Hypothalamus (tissue), 51 donors: ENCODE measurements at places on chromosomes 1 and 21.

DNA sequence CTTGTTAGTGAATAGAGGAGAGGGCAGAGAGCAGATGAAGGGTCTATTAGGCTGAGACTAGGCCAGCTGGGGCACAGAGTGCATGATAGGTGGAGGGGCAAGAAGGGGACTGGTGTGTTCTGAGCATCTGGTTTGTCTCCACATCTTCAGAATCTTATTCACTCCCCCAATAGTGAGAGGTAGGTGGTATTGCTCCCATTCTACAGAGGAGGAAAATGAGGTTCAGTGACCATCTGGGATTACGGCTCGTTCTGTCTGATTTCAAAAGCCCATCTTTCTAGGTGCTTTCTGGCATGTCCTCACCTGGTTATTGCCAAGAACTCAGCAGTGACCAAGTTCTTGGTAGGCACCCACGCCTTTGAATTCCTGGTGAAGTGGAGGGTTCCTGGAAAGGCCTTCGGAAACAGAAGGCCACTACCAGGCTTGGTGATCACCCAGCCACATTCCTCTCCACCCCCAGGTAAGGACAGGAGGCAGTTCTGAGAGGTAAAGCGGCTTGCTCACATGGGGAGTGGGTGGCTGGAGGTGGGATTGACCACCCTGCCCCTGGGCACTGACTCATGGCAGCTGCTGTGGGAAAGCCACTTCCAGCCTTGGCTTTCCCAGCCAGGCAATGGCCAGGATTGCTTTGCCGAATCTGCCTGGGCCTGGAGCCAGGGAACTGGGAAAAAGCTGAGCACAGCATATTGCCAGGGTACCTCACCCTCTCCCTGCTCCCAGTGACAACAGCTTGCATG, 18.8 kb upstream of the CITED4 start:
- no peak for DNase-seq

- no peak for DNase-seq
These were observed 25.6 kb upstream of the GUCA2A start for GRCh38 chr1:42189931-42190853.

GRCh38 chr1:162372159-162373071, 4.2 kb downstream of the SPATA46 start:
- DNase-seq = no peak

DNA sequence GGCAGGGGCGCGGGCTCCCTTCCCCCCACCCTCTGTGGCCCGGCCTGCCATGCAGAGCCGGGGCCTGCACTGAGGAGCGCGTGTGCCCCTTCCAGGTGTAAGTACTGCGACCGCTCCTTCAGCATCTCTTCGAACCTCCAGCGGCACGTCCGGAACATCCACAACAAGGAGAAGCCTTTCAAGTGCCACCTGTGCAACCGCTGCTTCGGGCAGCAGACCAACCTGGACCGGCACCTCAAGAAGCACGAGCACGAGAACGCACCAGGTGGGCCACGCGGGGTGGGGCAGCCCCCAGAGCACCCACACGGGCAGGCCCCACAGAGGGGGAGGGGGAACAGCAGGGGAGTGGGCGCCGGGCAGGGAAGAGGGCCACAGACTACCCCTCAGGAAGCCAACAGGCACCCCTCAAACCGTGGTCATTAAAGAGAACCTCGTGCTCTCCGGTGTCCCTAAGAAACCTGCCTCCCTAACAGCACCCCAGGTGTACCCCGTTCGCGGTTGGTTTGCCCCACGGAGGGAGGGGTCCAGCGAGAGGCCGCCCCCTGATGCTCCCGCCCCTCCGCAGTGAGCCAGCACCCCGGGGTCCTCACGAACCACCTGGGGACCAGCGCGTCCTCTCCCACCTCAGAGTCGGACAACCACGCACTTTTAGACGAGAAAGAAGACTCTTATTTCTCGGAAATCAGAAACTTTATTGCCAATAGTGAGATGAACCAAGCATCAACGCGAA, 28.8 kb upstream of the ARHGEF16 start:
- no peak for DNase-seq

GRCh38 chr1:182888736-182889531, 49.8 kb downstream of the DHX9 start:
- DNase-seq = no peak

GRCh38 chr1:184788970-184789369, 34.3 kb upstream of the EDEM3 start:
- DNase-seq = no peak

DNA sequence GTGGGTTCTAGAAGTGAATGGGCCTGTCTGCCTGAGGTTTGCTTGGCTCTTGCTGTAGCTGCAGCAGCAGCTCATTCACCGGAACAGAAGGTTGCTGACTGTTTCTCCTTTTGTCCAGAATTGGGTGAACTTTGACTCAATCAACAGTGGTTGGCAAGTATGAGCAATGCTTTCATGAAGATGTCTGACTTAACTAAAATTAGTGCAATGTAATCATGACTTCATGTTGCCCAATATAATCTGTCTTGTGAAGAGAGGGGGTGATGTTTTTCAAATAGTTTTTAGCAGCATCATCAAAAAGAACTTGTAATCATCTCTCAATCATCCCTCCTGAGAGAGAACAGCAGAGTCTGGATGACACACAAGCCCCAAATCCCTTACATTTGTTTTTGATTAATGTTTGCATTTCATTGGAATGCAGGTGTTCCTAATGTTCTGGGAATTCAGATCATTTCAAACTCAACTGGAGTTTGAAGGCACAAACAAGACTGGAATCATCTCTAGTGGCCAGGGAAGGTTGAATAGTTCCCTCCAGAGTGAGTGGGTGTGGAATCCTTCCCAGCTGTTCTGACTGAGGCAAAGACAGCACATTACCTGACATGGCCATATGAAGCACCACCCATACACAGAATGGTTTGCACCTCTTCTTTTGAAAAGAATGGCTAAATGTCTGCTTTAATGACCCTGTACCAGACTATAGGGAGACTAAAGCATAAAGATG, 82.9 kb downstream of the HLX start:
- no peak for DNase-seq

GRCh38 chr1:95369985-95370690, 136.1 kb downstream of the RWDD3 start:
- no peak for DNase-seq

DNA sequence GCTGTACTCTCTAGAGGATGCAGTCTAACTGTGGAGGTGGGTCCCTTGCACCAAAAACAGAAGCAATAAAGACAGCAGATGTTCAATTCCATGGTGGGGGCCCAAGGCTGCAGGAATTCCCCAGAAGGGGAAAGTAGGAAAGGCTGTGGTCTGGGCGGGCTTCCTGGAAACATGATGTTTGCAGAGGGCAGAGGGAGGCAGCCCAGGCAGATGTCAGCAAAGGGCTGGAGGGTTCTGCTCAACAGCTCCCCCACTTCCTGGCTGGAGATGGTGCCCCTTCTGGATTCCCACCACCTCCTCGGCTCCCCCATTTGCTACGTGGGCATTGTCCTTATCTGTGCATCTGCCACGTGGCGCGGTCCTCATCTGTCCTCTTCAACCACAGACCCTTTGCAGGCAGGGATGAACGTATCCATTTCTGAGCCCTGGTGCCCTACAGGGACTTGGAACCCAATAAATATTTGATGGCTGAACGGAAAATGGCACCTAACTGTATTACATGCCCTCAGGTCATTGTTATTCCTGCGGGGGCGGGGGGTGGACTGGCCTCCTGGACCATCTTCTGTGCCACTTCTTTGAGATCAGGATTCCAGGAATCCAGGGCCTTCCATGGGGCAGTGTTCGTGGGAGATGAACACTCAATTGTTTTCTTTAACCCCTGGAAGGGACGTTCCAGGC, 8.4 kb upstream of the GUCA2B start:
- DNase-seq = no peak

DNA sequence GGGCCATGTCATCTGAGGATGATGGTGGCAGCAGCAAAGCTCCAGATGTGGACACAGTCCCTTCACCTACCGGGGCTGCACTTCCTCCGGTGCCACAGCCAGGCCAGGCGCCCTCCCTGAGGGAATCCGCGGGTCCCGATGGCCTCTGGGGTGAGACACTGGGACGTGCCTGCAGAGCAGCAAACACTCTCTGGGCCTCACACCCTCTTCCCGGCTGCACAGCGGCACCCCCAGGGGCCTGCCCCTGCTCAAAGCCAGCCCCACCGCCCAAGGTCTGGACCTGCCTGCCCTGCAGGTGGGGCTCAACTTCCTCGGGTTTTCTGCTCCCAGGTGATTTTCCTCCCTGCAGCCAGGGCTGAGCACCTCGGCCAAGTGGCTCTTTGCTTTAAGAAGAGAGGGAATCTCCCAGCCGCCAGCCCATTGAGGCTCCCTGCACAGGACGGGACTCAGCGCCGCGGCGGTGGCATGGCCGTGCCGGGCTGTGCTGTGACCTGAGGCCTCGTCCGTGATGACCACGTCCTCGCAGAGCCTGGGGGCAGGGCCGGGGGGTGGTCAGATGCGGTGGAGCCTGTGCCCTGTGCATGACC, 21.3 kb upstream of the COL18A1 start:
- DNase-seq = no peak

DNA sequence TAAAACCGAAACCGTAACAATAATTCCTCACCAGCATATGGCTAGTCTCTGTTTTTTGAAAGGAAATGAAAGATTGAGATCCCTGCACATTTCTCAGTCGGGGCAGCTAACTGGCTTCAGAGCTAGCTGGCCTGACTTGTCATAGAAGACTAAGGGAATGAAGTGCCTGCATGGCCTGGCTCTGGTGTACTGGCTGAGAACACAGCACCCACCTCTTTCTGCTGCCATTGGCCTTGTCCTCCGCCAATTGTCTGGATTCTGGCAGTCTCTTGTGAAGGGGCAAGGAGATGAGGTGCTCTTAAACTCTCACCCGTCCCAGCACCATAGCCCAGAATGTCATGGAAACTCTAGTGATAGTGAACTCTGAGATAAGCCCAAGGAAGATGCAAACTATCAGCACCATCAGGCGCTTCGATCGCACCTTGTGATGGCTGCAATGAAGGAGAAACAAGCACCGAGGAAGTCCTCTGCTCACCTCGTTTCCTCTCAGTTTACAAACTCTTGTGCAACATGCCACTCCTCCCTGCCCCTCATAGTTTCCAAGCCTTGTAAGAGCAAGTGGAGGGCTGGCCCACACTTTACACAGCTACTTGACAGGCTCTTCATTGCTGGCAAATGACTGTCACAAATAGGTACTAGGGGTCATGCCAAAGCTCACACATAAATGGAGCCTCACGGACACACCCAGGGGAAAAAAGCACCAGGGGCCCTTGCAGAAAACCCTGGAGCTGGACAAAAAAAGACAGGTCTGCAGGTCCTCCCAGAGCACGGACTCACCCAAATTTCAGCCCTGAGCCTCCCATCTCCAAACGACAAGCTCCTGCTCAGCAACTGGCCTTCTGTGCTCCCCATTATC, 16.4 kb downstream of the INPP5B start:
- no peak for DNase-seq

DNA sequence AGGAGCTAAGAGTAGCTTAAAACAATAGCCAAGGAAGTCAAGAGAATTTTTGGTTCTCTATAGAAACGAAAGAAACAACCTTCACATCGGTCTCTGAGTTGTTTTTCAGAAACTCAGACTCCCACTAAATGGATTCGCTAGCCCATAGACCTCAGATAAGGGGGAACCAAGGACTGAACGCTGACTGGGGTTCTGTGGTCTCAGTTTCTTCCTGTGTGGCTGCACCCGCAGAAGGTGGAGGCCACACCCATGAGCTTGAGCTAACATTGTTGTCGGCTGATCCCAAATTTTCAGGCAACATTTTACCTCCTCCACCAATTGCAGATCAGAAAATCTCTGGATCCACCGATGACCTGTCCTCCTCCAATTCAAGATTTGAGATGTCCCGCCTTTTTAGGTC, 456.1 kb downstream of the AJAP1 start:
- DNase-seq = no peak

DNA sequence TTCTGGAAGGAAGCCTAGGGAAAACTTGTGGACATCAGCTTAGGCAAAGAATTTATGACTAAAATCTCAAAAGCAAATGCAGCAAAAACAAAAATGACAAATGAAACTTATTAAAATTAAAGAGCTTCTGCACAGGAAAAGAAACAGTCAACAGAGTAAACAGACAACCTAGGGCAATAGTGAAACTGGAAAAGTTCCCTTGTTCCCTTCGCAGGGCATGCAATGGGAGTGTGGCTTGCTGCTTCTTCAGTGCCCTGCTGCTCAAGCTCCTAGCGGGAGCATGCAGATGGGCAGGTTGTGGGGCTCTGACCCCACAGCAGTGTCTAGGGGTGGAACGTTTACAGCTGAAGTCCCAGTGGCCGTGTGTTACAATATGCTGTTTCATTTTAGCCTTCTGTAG, 1797.4 kb downstream of the NCAM2 start:
- DNase-seq = no peak

DNA sequence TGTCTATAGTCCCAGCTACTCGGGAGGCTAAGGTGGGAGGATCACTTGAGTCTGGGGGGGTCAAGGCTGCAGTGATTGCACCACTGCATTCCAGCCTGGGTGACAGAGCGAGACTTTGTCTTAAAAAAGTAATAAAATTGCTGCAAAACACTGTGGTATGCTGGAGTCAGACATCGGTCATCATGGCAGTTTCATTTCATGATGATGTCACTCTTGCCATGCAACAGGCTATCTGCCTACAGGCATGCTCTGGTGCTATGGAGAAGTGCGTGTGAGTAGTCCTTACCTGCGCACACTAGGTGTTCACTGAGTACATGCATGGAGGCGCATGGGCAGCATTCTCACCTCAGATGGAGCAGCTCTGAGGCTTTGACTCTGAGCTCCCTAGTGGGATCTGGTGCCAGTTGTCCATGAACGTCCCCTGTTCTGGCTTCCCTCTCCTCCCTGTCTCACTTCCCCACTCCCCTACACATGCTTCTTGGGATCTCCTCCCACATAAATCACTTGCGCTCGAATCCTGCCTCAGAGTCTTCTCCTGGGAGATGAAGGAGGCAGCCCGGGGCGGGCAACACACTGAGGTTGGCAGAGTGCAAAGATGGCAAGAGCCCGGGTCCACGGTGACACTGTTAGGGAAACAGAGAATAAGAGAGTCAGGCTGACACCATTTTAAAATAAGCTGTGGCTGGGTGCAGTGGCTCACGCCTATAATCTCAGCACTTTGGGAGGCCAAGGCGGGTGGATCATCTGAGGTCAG, 10.4 kb upstream of the CELA3B start:
- DNase-seq = no peak

GRCh38 chr21:37793660-37794059, 122.6 kb downstream of the KCNJ6 start:
- DNase-seq = no peak
